ENCODE measurements at places on chromosomes 16 and 17.

DNA sequence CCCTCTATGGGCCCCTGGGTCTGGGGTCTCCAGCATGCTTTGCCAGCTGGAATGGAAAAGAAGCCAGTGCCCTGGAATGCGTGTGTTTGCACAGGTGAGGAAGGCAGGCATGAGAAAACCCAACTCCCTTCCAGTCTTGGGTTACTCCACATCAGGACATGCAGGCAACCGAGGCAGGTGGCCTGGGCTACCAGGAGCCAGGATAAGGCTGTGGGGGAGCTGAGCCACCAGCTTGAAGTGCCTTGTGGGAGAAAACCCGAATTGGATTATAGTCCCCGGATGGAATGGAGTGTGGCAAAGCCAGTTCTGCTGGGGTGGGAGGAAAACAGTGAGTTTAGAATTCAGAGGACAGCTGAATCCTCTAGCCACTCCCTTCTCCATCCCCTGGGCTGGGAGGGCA lies 7.2 kb downstream of the SRCIN1 start:
- DNase-seq: peak; percentile 64

DNA sequence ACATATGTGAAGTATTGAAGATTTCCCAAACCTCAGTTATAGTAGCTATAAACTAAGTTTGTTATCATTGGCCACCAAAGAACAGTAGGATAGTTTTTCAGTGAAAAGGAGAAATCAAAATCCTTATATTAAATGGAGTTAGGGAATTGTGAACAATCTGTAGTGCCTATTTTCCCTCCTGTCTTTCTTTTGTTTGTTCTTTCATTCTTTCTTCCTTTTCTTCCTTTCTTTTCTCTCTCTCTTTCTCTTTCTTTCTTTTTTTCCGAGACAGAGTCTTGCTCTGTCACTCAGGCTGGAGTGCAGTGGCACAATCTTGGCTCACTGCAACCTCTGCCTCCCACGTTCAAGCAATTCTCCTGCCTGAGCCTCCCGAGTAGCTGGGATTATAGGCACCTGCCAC lies 48.8 kb downstream of the SSH2 start:
- DNase-seq: no peak

- no peak for DNase-seq
Observed at GRCh38 chr16:75219088-75219487, 300 bp downstream of the CTRB1 start.

DNA sequence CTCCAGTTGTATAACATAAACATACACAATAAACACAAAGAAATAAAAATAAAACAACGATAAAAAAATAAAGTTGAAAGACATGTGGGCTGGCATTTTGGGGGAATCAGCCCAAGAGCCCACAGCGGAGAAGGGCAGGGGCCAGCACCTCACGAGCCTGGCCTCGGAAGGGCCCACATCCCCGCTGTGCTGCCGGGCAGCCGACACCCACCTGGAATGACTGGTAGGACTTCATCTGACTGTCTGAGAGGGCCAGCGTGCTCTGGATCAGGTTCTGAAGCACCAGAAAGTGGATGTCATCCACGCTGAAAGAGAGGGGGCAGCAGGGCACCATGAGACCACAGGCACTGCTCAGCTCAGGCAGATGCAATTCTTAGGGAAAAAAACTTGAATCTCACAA lies 73.5 kb downstream of the GTF3C1 start:
- DNase-seq: no peak

DNA sequence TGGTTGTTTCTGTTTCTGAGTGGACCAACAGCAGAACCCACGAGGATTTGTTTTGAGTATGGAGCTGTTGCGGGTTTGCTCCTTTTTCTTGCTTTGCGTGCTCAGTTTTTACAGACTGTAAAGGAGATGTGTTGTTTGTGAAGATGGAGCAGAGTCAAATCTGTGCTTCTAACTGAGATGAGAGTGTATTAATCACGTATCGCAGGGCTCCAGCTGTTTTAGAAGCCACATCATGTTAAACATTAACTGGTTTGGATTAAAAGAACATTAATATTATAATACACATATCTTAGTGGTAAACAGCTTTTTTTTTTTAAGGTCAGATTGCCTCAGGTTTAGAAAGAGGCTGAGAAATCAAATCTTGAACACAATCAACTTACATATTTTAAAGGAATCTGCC lies 69.4 kb downstream of the YPEL2 start:
- no peak for DNase-seq

DNA sequence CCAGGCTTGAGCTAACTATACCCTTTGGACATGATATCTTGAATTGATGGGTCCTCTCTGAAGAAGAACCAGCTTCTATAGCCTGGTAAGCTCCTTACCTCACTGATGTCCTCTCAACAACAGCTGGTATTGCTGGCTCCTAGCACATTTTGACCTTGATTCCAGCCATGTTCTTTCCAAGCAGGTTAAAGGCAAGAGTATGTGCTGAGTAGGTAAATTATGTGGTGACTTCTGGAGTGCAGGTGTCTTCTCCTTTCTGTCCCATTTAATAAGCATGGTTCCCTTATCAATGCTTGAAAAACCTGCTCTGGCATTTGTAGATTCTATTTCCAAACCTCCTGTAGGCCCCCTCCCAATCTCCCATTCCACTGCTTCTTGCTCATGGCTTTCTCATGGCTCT lies 300.1 kb downstream of the UTP18 start:
- no peak for DNase-seq

- no peak for DNase-seq
Observed at GRCh38 chr17:29295420-29295819, 1.5 kb upstream of the NUFIP2 start.

DNA sequence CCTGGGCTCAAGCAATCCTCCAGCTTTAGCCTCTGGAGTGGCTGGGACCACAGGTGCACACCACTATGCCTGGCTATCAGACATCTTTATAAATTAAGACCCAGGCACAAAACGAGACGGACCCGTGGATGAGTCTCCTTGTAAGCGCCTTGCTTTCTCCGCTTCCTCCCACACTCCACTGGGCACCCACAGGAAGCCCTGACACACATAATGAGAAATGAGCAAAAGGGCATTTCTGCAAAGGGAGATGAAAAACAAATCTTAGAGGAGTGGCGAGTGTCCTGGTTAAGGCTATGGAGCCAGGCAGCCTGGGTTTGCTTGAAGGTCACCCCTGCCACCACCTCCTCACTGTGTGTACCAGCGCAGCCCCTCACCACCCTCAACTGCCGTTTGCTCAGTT lies 56.3 kb downstream of the XYLT1 start:
- no peak for DNase-seq

DNA sequence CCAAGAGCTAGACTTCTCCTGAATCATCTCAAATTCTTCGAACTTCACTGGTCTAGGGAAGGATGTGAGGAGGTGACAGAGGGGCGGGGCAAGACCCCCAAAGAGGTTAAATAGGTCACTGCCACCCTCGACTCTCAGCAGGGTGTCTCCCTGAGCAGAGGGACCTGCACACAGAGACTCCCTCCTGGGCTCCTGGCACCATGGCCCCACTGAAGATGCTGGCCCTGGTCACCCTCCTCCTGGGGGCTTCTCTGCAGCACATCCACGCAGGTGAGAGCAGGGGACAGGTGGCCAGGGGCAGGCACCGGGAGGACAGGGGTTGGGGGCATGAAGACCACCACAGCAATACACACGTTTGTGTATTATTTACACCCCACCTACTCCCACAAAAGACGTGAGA lies 9.2 kb downstream of the CCL17 start:
- no peak for DNase-seq

DNA sequence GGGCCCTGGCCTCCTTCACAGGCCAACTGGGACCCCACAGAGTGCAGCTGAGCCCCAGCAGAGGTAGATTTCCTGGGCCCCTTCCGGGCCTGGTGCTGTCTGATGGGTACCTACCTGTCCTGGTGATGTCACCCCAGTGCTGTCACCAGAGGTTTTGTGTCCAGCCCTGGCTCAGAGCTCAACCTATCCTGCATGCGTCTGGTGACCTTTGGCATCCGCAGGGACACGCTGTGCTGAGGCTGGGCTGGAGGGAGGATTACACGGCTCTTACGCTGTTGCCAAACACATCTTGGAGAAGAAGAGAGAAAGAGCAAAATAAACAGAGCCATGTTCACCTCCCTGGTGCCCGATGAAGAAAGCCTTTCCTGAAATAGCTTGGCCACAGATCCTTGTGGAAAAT lies 70.6 kb upstream of the MED9 start:
- no peak for DNase-seq

GRCh38 chr17:14498812-14499211 lies 197.9 kb downstream of the HS3ST3B1 start:
- DNase-seq: no peak

- DNase-seq: no peak
Observed at GRCh38 chr17:75307957-75308731, 18.9 kb upstream of the SLC25A19 start.

DNA sequence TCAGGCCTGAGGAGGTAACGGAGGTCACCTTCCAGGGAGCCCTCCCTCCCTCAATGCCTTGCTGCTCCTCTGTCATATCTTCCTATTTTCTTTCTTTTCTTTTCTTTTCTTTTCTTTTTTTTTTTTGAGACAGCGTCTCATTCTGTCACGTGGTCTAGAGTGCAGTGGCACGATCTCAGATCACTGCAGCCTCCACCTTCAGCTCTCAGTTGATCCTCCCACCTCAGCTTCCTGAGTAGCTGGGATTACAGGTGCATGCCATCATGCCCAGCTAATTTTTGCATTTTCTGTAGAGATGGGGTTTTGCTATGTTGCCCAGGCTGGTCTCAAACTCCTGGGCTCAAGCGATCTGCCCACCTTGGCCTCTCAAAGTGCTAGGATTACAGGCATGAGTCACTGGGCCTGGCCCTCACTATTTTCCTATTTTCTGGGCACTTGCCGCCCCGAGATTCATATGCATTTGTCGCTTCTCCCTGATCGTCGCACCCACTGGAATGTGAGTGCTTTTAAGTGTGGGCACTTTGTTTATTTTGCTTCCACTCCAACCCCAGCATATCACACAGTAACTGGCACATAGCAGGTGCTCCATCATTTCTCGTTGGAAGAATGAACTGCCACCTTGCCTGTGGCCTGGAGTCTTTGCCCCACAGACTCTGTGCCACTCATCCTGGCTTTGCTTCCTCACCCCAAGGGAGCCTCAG lies 31.7 kb downstream of the CPNE2 start:
- DNase-seq: no peak

GRCh38 chr16:495127-495748 lies 32.3 kb upstream of the CAPN15 start:
- DNase-seq: no peak

- no peak for DNase-seq
Observed at GRCh38 chr16:35305476-35305875, 1846.1 kb downstream of the TP53TG3F start.

GRCh38 chr16:82043680-82044584 lies 8.9 kb downstream of the HSD17B2 start:
- no peak for DNase-seq

GRCh38 chr16:68664297-68664696 lies 19.2 kb downstream of the CDH3 start:
- DNase-seq: no peak

DNA sequence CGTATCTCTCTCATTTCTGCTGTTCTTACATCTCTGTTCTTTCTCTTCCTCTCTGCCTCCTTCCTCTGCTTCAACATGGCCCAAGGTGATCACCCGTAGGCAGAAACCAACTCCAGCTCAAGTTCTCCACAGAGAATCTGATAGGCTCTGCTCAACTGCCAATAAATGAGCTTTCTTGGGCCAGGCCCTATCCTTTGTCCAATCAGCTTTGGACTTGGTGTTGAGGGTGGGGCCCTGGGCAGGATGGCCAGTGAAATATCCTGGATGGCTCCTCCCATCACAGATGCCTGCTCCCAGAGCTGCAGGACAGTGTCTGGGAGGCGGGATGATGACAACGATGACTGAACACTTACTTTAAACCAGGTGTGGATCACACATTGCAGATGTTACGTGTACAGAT lies 17.4 kb upstream of the BRD7 start:
- DNase-seq: no peak

- no peak for DNase-seq
Observed at GRCh38 chr17:35210741-35211140, 16.5 kb upstream of the SLC35G3 start.

- DNase-seq: no peak
Observed at GRCh38 chr16:57061084-57061905, 31.1 kb upstream of the CPNE2 start.

DNA sequence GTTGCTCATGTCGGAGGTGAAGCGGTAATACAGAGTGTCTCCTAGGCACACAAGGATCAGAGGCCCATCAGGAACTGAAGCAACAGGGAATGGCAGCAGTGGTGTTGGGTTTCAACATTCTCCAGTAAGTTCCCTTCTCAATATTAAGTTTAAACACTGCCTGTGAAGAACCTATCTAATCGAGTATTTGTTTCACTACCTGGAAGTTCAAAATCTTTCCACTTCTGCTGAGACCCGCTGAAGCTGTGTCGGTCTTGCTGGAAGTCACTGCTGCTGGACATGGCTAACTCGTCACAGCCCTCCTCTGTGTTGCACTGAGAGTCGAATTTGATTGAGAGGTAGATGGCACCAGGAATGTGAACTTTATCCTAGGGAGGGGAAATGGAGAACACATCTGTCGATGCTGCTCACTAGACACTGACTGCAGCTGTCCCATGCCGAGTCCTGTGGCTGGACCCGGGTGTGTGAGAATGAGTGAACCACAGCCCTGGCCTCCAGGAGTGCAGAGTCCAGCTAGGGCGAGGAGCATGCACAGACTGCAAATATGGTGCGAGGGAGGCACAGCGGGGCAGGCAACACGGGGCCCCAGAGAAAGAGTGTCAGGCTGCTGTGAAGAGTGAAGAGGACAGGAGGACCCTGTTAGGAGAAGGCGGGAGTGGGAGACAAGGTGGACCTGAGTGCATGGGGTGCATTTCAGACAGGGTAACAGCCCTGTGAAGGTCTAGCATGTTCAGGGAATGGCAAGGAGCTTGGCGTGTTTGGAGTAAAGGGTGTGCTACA lies 50.1 kb upstream of the ATP2A3 start:
- no peak for DNase-seq

DNA sequence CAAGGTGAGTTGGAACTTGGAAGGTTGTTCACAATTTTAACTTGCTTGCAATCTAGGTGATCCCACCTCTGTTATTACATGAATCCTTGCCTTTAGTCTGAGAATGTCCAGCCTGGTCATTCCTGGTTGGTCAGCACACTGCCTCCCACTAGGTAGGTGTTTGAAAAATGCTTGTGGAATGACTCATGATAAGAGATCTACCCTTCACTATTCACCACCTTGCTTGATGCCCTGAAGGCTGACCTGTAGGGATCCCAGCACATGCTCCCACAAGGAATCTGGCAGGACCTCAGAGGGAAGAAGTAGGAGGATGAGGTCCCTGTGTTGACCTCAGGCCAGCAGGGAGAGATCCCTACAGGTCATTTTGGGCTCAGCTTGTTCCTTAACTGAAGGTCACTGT lies 30.2 kb upstream of the ABCA3 start:
- no peak for DNase-seq
